ENCODE measurements at places on chromosomes 13 and 19.

DNA sequence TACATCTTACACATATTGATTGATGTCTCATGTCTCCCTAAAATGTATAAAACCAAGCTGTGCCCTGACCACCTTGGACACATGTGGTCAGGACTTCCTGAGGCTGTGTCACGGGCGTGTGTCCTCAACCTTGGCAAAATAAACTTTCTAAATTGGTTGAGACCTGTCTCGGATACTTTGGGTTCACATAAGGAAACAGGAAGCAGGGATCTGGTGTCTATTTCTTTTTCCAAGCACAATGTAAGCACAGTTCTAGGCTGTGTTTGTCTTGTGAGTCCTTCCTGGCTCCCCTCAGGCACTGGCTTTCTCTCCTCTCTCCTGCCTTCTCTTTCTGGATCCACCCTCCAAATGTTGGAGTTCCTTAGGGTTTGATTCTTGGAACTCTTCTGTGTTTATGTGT, 27.6 kb upstream of the TPT1 start:
- DNase-seq, result no peak

DNA sequence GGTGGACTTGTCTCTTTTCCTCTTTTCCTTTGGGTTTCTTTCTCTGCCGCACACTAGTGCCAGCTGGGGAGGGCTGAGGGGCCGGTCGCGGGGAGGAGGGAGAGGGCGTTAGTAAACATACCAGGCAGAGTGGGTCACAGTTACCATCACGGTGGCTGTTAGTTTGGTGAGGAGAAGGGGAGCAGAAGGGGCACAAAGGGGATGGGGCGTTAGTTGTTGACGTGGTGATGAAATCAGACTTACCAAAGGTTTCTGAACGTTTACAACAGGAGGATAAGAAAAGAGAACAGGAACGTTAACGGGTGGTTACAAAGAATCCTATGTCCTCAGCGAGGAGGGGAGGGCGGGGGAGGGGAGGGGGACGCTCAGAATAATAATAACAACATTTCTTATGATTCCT, 77.9 kb downstream of the PTPRS start:
- DNase-seq, result no peak

- DNase-seq, result no peak
Observed at GRCh38 chr19:7295912-7296536, 1.8 kb upstream of the INSR start.

DNA sequence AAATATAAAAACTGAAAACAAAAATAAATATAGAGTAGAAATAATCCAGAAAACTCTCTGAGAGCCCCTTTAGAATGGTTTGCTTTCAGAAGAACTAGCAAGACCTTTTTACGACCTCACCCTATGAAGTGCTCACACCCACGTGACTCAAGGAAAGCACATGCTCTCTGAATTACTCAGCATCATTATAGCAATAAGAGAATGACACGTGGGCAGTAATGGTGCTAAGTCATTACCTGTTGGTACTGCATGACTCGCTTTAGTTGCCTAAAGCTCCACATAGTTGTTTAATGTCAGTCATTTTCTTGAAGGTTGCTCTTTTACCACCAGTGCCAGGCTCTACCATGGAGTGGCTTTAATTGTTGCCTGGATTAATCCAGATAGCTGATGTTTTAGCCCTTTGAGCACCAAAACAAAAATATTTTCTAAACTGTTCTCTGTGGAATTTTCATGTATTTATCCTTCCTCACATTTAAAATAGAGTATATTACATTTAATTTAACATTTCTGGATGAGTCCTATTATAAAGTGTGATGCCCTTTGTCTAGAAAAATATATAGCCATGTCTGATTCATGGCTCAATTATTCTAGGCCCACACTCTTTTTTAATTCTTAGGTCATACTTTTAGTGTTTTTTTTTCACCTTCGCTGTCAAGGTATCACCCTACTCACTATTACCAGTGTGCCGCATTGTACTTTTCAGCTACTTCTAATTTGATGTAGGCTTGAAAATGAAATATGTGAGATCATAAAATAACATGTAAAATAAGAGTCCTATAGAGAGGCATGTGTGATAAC, 56.8 kb downstream of the THSD1 start:
- no peak for DNase-seq

GRCh38 chr19:628168-628567, 5.2 kb downstream of the POLRMT start:
- DNase-seq, result no peak

DNA sequence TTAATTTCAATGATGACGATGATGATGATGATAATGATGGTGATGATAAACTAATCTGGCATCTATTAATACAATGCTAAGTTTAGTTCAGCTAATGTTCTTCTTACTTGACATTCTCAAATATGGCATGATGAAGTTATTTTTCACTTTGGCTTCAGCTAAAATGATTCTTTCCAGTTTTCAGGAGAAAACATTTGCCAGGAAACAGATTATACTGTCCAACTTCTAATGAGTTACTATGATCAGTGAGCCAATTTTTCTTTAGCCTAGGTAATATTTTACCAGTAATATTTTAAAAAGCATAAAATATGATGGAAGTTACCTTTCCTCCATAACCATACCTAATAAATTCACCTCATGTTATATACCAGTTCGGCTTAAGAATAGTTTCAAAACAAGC, 245.7 kb upstream of the CSNK1A1L start:
- DNase-seq, result no peak

DNA sequence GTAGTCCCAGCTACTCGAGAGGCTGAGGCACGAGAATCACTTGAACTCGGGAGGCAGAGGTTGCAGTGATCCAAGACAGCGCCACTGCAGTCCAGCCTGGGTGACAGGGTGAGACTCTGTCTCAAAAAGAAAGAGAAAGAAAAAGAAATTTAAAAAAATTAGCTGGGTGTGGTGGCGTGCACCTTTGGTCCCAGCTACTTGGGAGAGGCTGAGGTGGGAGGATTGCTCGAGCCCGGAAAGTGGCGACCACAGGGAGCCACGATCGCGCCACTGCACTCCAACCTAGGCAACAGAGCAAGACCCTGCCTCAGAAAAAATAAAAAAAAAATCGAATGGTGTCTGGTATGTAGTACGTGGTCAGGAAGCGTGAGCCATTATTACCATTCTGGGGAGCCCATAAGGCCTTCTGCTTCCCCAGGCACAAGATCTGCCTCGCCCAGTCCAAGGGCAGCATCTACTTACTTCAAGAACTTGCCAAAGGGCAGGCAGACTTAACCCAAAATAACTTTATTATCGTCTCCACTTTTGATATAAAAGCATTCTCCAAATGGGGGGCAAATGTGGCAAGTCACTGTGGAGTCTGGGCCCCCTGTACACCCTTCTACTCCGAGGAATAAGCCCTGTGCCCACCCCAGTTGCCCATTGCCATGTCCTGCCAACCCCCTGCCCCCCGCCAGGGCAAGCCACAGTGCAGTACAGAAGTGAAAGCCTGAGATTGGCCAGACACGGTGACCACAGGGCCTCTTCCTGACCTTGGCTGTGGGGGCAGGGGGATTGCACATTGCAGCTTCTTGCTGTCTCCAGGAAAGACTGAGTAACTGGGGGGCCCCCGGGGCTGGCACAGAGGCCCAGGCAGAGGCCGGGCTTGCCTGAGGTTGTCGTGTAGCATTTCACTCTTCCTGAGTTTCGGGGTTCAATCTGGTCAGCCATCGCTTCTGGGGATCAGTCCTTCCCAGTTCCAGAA, 12.6 kb downstream of the CCL25 start:
- DNase-seq, result no peak

- DNase-seq, result no peak
Observed at GRCh38 chr19:8511573-8512101, 2.3 kb downstream of the ZNF414 start.

DNA sequence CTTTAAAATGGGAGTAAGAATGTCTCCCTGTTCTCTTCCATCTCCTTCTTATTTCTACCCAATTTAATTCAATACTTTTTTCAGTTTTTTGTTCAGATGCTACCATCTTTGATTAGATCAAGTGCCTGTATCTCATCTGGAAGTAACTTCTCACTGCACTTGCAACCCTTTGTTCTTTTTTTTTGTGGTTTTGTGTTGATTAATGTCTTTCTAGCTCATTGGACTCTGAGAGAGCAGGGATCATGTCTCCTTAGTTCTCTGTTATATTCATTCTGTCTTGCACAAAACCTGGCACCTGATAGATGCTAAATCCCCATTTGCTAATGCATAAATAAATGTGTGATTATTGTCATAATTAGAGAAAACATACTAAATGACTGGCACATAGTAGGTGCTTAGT, 834 bp upstream of the ITGBL1 start:
- no peak for DNase-seq

DNA sequence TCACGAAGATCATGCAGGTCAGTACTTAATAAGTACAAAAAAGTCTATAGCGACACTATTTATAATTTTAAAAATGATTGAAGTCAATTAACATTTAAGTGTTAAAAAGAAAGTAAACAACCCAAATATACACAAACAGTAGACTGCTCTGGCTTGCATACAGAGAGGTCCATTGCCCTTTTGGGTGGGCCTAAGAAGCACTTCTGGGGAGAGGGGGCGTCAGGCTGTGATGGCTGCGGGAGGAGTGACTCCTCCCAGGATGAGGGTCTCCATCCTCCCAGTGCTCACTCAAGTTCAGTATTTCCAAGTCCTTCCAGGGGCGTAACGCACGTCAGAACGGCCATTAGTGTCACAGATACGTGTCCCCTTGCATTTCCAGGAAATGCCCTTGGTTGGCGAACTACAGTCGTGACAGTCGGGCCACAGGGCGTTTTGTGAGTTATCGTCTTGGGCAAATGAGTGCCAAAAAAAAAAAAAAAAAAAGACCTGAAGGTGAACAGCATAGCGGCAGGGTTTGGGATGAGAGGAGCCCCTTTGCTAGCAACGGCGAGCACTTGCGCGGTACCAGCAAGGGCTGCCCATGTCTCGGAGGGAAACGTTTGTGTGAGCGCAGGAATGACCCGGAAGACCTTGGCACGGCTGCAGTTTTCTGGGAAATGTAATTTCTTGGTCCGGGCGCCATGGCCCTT, at the start of gene SCGB2B2:
SCGB2B2 (minus strand) TSS at position 463 of the 689 bp plus-strand sequence. CDS start 82,596 bp downstream, outside the sequence.
- DNase-seq, result no peak

DNA sequence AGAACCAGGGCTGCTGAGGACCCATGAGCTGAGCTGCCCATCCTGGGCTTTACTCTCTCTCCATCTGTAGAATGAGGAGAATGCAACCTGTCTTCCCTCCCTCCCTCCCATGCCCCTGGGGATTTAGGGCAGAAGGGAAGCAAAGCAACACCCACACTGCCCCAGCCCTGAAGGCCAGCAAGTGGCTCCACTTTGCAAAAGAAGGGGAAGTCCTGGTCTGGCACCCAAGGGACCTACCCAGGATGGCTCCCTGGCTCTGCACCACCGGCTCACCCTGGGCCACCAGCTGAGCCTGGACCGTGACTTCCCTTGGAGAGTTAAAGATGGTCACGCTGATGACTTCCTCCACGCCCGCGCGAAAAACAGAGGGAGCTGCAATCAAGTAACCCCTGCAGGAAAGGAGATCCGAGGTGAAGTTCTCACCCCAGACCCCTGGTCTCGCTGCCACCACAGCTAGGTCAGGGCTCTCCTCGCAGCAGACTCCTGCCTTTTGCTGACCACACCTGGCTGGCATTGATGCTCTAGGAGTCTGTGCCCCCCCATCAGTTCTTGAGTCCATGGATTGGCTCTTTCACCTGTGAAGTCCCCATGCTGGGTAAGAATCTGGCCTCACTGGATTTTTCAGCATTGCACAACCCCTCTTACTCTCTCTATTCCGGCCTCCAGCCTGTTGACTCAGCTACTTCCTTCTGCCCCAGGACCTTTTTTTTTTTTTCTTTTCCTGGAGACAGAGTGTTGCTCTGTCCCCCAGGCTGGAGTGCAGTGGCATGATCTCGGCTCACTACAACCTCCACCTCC, 4.6 kb downstream of the CPAMD8 start:
- no peak for DNase-seq

DNA sequence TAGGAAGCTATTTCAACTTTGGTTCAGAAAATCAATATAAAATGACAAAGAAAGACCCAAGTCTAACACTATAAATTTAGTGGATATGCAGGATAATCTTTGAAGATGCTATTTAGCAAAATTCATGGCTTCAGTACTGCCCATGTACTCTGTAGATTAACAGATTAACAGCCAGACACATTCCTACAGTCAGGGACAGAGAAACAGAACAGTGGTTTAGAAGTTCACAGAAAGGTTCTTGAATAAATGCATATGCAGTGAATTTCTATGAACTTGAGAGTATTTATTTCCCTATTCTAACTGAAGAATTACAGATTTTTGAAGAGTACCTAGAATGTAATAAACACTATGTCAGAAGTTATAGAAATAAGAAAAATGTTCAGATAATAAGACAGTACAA, 222.8 kb downstream of the KLF12 start:
- DNase-seq, result no peak

GRCh38 chr13:19984430-19985218, 26.1 kb downstream of the ZMYM2 start:
- no peak for DNase-seq

DNA sequence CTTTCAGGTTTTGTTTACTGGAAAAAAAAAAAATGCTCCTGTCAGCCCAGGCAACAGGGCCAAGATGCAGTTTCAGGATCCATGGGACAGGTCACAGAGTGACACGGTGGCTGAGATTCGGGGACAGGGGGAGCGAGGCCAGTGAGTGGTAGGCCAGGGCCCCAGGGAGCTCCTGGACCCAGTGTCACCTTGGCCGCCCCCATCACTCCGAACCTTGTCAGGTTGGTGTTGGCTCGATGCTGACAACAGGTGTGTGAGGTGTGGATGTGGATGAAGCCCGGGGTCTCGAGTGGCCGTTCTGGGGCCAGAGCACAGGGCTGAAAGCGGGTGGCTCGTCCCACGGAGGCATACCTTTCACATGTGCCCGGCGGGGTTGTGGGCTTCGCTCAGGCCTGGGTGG, 6.1 kb upstream of the UQCR11 start:
- no peak for DNase-seq

- DNase-seq, result no peak
Observed at GRCh38 chr19:10036601-10037071, 23.4 kb downstream of the RDH8 start.

DNA sequence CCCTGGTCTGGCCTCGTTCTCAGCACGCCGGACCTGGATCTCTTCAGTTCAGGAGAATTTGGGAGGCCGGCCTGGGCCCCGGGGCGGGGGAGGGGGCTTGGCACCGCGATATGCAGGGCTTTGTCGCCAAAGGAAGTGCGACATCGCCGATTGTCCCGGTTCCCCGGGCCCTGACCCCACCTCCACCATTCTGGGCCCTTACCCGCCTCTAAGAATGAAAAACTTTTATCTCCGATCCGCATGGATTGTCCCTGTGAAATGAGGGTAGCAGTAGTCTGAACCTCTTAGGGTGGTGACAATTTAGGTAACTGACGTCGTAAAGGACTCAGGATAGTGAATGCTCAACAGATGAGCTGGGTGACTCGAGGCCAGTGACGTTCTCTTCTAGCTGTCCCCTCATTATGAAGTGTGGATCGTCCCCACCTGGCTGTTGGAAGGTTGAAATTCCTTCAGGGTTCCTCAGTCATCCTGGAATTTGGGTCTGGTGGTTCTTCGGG, 650 bp downstream of the DDA1 start:
- no peak for DNase-seq

- no peak for DNase-seq
Observed at GRCh38 chr13:49110913-49111170, 109.3 kb upstream of the MLNR start.

DNA sequence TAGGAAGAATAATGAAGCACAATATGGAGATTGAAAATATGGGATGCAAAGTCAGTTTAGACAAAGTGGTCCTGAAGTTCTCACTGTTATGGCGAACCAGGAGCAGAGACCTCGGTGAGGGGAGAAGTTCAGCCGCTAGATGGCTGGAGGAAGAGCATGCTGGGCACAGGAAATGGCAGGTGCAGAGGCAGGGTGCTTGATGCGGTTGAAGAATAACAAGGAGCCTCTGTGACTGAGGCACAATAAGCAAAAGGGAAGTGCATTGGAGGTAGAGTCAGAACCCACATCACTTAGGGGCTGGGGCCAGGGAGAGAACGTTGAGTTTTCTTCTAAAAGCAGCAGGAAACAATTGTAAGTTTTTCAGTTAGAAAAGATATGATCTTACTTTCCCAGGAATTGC, 1725.2 kb downstream of the EFNB2 start:
- no peak for DNase-seq
